ENCODE measurements at places on chromosomes 2 and 18. TPM values are rescaled to one million over a fixed set of nuclear protein-coding genes. Genes with fewer than 3 reads are reported as not detected.

GRCh38 chr2:121860033-121860757, 104.7 kb downstream of the TSN start:
- H3K4me1 ChIP-seq: no peaks in the 10 kb centered on the region
- H3K36me3 ChIP-seq: no peaks in the 10 kb centered on the region
- H3K4me3 ChIP-seq: no peak overlapping the region
- H3K27ac ChIP-seq: no peak overlapping the region
- DNase-seq: no peak

TMEM237 gene
- total RNA-seq: 24.0 TPM

GRCh38 chr2:183995632-183996031, 602.7 kb upstream of the ZNF804A start:
- H3K4me1 ChIP-seq: no peaks in the 10 kb centered on the region
- H3K27me3 ChIP-seq: no peaks in the 10 kb centered on the region
- H3K27ac ChIP-seq: no peak overlapping the region
- no peak overlapping the region for H3K4me3 ChIP-seq
- no peak for DNase-seq
- no peaks in the 10 kb centered on the region for H3K36me3 ChIP-seq

C2orf69 gene
- total RNA-seq: 16.5 TPM

MAP3K19 gene
- not detected for total RNA-seq

BCL2L11 gene
- 11.7 TPM for total RNA-seq

GRCh38 chr2:96870626-96871255, 861 bp upstream of the SEMA4C start:
- peak overlapping the region; percentile 78 for H3K4me3 ChIP-seq
- peaks cover 9% of the 10 kb centered on the region for H3K36me3 ChIP-seq
- peaks cover 46% of the 10 kb centered on the region for H3K4me1 ChIP-seq
- DNase-seq: peak; percentile 79

GRCh38 chr2:176636401-176636800, 367.2 kb downstream of the MTX2 start:
- no peak overlapping the region for H3K27ac ChIP-seq
- H3K27me3 ChIP-seq: peaks cover 57% of the 10 kb centered on the region
- no peak for DNase-seq
- peaks cover 7% of the 10 kb centered on the region for H3K4me1 ChIP-seq

DNA sequence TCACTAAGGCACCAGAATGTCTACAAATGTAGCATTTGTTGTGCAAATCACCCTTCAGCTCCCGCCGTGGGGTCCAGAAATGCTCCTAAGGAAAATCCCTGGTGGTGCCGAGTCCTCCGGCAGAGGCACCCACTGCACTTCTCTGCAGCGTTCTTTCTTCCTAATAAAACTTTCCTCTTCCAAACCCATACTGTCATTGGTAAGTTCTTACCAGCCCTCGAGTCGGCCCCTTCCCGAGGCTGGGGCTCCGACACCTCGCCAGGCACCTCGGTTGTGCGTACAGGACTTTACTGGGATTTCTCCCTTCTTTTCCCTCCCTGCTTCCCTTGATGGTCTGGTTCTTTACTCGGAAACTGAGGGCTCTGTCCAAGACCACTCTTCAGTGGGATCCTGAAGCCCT, 10.3 kb upstream of the AGXT start:
- H3K27ac ChIP-seq: no peak overlapping the region
- no peak overlapping the region for H3K4me3 ChIP-seq
- no peaks in the 10 kb centered on the region for H3K36me3 ChIP-seq
- DNase-seq: no peak
- peaks cover 5% of the 10 kb centered on the region for H3K27me3 ChIP-seq
- no peaks in the 10 kb centered on the region for H3K4me1 ChIP-seq

IL37 gene
- not detected for total RNA-seq

CRYGC gene
- not detected for total RNA-seq

GRCh38 chr18:55688030-55688429, 100.0 kb upstream of the TCF4 start:
- no peaks in the 10 kb centered on the region for H3K36me3 ChIP-seq
- no peaks in the 10 kb centered on the region for H3K27me3 ChIP-seq
- no peak for DNase-seq
- no peak overlapping the region for H3K4me3 ChIP-seq

GRCh38 chr2:177599139-177599688, 206.6 kb downstream of the AGPS start:
- H3K27me3 ChIP-seq: peaks cover 10% of the 10 kb centered on the region
- no peaks in the 10 kb centered on the region for H3K36me3 ChIP-seq
- peaks cover 13% of the 10 kb centered on the region for H3K4me1 ChIP-seq
- no peak overlapping the region for H3K27ac ChIP-seq
- DNase-seq: no peak
- H3K4me3 ChIP-seq: no peak overlapping the region

DNA sequence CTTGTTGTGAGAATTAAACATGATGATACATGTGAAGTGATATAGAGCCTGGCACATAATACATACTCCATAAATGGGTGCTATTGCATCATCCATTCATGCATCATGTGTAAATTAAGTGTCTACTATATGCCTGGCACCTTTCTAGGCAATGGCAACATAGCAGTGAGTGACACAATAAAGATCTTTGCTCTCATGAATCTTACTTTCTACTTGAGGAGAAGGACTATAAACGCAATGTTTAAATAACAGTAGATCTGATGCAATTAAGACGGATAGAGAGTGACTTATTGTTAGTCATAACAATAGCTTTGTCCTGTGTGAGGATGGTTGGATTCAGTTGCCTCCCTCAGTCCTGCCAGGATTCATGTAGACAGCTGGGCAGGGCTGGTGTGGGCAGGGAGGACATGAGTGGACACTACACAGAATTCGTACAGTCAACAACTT, 88.4 kb upstream of the NPAS2 start:
- no peak overlapping the region for H3K27ac ChIP-seq
- peaks cover 9% of the 10 kb centered on the region for H3K27me3 ChIP-seq
- H3K36me3 ChIP-seq: no peaks in the 10 kb centered on the region
- DNase-seq: no peak

DNA sequence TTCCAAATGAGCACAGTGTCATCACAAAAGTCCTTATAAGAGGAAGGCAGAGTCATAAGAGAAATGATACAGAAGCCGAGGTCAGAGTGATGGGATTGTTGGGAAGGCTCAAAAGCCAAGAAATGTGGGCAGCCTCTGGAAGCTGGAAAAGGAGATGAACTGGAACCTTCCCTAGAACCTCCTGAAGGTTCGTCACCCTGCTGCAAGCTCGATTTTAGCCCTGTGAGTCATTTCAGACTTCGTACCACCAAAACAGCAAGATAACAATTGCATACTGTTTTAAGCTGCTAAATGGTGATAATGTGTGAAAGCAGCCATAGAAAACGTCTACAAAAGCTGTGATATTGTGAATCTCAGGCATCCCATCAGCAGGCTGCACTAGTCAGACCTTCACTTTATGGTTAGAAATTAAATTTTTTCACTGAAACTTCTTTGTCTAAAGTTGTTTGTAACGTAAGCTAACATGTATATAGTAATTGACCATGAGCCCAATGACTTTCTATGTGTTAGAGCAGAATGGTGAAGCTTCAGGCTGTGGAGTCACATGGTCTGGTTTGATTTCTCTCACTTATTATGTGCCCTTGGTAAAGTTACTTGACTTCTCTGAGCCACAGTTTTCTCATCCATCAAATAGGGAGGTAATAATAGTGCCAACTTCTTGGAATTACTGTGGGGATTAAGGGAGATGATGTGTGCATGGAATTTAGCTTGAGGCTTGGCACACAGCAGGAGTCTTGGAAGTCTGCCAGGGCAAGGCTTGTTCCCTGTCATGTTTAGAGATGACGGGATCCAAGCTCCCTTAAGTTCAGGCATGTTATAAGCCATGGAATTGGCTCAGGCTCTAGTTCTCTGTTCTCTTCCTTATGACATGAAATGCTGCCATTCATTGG, 132.0 kb upstream of the CCDC195 start:
- H3K27me3 ChIP-seq: no peaks in the 10 kb centered on the region
- no peak overlapping the region for H3K4me3 ChIP-seq
- H3K36me3 ChIP-seq: peaks cover 87% of the 10 kb centered on the region

DNA sequence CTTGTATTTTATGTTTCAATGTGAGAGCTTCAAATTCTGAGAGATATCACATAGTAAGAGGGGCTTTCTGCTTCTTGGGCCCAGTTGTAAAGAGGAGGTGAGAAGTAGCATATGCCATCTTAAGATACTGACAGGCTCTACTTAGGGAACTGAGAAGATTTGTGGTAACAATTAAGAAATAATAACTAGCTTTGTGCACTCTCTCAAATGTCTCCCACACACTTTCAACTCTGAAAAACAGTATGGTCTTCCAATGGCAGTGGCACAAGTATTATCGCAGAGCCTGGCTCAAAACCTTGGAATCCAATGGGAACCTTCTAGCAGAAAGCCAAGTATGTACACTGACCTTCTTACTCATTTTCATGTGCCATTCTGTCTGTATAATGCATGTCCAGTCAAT, 80.3 kb upstream of the FAM237A start:
- H3K4me1 ChIP-seq: peaks cover 8% of the 10 kb centered on the region
- H3K4me3 ChIP-seq: no peak overlapping the region
- H3K27me3 ChIP-seq: peaks cover 6% of the 10 kb centered on the region
- no peaks in the 10 kb centered on the region for H3K36me3 ChIP-seq
- no peak overlapping the region for H3K27ac ChIP-seq

KIAA2012 gene
- not detected for total RNA-seq

CFAP65 gene
- not detected for total RNA-seq

DNA sequence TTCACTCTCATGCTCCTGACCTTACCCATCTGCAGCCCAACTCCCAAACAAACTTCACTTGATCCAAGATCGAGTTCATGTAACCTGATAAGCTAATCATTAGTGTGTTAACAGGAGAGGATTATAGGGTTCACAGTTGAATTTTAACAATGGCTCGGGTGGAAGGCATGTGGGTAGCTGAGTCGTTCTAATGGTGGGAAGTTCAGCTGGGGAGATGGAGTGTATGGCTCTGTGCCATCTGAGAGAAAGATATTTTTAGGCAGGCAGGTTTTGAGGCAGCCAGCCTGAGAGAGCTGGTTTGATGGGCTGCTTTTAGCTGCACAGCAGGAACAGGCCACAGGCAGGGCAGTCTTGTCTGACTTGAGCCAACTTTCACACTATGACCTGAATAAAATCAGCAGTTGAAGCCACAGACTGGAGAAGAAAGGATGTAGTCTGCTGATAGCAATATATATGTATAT, 17.7 kb upstream of the NFE2L2 start:
- H3K36me3 ChIP-seq: peaks cover 11% of the 10 kb centered on the region
- H3K27me3 ChIP-seq: no peaks in the 10 kb centered on the region
